ENCODE measurements at places on chromosomes 3 and 15. TPM values are rescaled to one million over a fixed set of nuclear protein-coding genes. Genes with fewer than 3 reads are reported as not detected.

GRCh38 chr3:148816427-148816826 is 11.2 kb upstream of the CPB1 start:
- DNase-seq, result no peak

- no peak for DNase-seq
These were observed 159.0 kb downstream of the FRMD5 start for GRCh38 chr15:44035781-44036699.

DNA sequence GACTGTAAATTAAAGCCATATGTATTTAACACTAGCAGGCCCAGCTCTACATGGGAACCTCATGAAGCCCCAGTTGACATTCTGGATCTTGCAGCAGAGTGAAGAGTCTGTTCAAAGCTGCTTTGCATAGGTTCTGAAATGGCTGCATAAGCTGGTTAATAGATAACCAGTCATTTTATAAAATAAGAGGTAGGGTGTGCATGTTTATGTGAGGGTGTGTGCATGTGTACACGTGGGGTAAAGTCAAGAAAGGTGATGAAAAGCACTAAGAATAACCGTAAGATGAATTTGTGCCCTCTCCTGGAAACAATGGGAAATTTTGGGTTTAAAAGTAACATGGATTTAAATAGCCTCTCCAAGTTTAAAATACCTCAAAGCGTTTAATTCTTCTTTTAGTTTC is 33.0 kb downstream of the PAQR9 start:
- DNase-seq, result no peak

DNA sequence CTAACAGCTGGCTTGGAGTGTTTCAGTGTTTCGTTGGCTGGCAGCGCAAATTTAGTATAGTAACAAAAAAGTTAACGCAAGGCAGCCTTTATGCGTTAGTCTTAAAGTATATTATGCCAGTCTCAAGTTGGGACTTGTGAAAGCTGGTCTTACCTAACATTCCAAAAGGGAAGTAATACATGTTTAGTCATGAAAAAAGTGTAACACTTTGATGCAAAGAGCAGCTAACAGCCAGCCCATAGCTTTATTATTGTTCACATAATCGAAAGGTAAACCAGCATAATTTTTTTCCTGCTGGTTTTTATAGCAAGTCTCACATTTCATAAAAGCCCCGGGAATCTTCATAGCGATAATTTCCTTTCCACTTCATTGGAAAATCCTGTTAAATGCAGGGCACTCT is 2.4 kb upstream of the GPR87 start:
- DNase-seq, result no peak

DNA sequence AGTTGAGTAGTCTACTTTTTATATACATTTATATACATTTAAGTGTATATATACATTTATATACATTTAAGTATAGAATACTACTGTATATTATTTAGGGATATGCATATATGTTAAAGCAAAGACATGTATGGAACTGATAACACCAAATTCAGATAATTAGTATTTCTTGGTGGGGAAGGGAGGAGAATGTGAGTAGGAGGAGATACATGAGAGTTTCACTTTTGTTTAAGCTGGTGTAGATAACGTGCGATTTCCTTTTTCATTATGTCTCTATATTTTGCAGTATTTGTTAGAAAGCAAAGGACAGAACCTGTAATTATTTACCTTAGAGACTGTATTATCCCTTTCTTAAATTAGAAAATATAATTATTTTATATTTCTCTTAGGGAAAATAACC is 16.6 kb upstream of the NIT2 start:
- no peak for DNase-seq

- DNase-seq, result no peak
These were observed 949 bp upstream of the MITF start for GRCh38 chr3:69738315-69738714.

- no peak for DNase-seq
These were observed 41.6 kb downstream of the ABCC5 start for GRCh38 chr3:183975981-183976662.

GRCh38 chr3:64148955-64149653 is 76.2 kb downstream of the PRICKLE2 start:
- no peak for DNase-seq

- DNase-seq, result no peak
These were observed 67.9 kb upstream of the C3orf80 start for GRCh38 chr3:160157321-160157720.

GRCh38 chr15:91496754-91497691 is 356.5 kb upstream of the SLCO3A1 start:
- no peak for DNase-seq

GRCh38 chr3:149020839-149021252 is 29.5 kb downstream of the GYG1 start:
- no peak for DNase-seq

The GPR27 gene
- 7.3 TPM for total RNA-seq

The ARNT2 gene
- total RNA-seq, result 3.6 TPM

The DUT gene
- total RNA-seq, result 78.5 TPM

The LRTM1 gene
- not detected for total RNA-seq

The ZNF445 gene
- total RNA-seq, result 11.8 TPM

The ALDH1A3 gene
- 2.9 TPM for total RNA-seq
